Anterior cingulate cortex (tissue), 58 donors: ENCODE measurements at places on chromosomes 4 and X.

- DNase-seq: no peak
Observed at GRCh38 chr4:147136751-147137150, 191.1 kb upstream of the TTC29 start.

DNA sequence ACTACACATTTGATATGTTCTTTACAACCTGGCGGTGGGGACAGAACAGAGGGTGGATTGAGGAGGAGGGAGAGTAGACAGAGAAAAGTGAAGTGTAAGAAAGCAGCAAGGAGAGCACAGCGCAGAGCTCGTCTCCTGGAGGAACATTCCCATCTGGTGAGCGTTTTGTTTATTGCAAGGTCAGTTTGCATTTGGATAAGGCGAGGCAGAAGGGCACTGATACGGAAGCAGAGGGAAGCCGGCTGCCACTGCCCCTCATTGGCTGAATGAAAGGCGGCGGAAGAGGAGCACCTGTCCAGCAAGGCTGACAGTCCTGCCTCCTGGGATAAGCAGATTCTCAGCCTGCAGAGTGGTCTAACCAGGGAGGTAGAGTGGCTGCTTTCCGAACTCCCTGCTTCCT is 83.2 kb downstream of the GPR143 start:
- no peak for DNase-seq

DNA sequence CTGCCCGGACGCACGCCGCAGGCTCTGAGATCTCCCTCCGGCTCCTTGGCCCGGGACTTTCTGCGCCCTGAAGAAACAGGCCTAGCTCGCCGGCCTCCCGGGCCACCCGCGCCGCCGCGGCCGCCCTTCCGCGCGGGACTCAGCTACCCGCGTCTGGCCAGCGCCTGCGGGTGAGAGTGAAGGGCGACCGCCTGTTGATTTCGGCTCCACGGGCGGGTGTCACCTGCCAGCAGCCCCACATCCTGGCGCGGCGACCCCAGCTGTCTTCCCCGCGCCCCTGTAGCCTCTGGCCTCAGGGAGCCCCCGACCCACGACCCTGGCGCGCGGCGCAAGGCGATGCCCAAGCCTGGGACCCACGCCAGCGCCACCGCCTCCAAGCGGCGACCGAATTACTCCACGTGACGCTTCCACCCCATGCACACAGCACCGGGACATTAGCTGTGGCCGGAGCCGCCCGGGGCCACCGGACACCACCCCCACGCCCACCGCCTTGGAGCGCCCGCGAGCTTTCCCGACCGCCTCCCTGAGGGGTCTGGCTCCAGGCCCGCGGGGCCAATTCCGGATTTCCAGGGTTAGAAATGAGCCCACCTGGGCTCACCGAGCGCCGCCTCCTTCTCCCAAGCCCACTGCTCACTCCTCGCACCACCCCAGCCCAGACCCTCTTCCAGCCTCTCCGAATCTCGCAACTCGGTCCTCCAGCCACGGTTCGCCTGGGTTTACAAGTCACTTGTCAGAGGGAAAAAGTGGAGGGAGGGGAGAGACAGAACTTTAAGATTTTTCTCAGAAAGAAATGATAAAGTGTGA is 10.2 kb downstream of the ARX start:
- no peak for DNase-seq

GRCh38 chr4:177079327-177079726 is 230.3 kb upstream of the NEIL3 start:
- DNase-seq: no peak

- DNase-seq: no peak
Observed at GRCh38 chr4:71235311-71236201, 103.3 kb upstream of the SLC4A4 start.

- no peak for DNase-seq
Observed at GRCh38 chrX:96433409-96434077, 251.1 kb upstream of the DIAPH2 start.

GRCh38 chr4:148126825-148127224 is 315.4 kb downstream of the NR3C2 start:
- DNase-seq: no peak

- no peak for DNase-seq
Observed at GRCh38 chr4:6662591-6662990, 22.1 kb downstream of the MRFAP1 start.

- no peak for DNase-seq
Observed at GRCh38 chrX:56499372-56499771, 64.1 kb upstream of the UBQLN2 start.

GRCh38 chr4:6905516-6906445 is 3.8 kb upstream of the TBC1D14 start:
- DNase-seq: no peak

GRCh38 chr4:149709640-149710039 is 106.0 kb downstream of the IQCM start:
- DNase-seq: no peak

- no peak for DNase-seq
Observed at GRCh38 chrX:40543661-40544328, 37.0 kb upstream of the ATP6AP2 start.

DNA sequence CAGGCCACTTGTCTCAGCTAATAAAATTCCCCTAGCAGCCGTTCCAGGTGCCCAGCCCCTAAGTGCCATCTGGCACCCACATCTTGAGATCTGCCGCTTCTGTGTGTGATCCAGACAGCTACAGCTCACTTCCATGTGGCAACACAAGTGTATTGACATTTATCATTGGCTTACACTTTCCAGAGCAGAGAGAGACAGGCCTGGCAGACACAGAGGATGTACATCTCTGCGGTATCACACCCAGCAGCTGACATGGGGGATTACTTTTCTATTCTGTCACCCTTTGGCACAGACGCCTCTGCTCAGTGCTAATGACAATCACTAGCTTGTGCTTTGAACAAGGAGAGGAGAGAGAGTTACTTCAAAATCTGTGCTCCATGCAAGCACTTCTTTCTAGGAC is 195.9 kb downstream of the KDR start:
- DNase-seq: no peak
